ENCODE measurements at places on chromosomes 6 and 20.

GRCh38 chr20:48831718-48832404 is 4.1 kb upstream of the PREX1 start:
- DNase-seq: no peak

GRCh38 chr6:8082954-8083858 is 19.0 kb upstream of the BLOC1S5 start:
- DNase-seq: no peak

- DNase-seq: no peak
Observed at GRCh38 chr20:14418376-14418775, 81.0 kb upstream of the FLRT3 start.

- DNase-seq: no peak
Observed at GRCh38 chr6:147063469-147064031, 140.7 kb upstream of the STXBP5 start.
